ENCODE measurements at places on chromosomes 11 and 22.

- no peak for DNase-seq
Observed at GRCh38 chr11:88345408-88345807, 7.9 kb upstream of the CTSC start.

GRCh38 chr11:967995-968751 lies 42.5 kb downstream of the AP2A2 start:
- DNase-seq: no peak

GRCh38 chr11:133082453-133082781 lies 449.9 kb downstream of the OPCML start:
- no peak for DNase-seq

GRCh38 chr11:6895010-6895409 lies 2.7 kb upstream of the OR2D2 start:
- no peak for DNase-seq

DNA sequence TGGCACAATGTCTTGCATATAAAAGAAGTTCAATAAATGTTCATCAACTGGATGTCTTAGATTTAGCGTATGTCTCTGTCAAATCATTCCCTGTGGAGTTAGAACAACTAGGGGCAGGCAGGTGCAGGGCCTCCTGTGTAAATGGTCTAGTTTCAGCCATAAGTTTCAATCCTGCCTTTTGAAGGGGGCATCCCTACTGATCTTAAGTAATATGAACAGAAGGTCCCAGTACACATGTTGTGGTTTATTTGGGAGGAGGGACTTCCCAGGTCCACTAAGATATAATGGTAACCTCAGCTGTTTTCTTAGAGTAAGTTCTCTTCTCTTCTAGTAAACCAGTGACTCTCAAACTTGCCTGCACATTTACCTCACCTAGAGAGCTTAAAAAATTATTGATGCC lies 19.8 kb downstream of the TTC12 start:
- no peak for DNase-seq

DNA sequence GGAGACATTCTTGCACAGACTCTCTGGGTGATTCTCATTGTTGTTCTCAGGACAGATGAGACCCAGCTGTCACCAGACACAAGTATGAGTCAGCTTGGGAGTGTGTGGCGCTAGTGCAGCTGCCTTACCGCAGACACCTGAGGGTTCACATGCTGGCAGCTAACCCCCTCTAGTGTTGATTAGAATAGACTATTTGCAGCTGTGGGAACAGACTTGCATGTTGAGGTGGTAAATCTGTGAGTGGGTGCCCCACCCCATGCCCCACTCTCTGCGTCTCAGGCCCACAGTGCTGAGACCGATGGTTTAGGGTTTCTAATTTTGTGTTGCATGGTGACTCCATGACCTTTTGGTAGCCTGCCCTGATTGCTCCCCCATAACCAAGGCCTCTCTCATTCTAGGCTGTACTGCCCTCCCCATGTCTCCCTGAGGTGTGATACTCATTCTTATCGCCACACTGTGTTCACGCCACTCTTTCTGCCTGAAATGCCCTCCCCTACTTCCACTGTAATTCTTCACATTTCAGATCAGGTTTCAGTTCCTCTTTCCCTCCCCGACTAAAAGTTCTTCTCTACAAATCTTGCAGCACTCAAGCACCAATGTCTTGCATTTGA lies 73.7 kb upstream of the KIRREL3 start:
- peak; percentile 56 for DNase-seq

GRCh38 chr22:22369964-22370270 lies 125.3 kb downstream of the VPREB1 start:
- DNase-seq: no peak

GRCh38 chr22:36360871-36361383 lies 26.8 kb downstream of the MYH9 start:
- no peak for DNase-seq

GRCh38 chr22:27718186-27719035 lies 83.1 kb downstream of the MN1 start:
- peak; percentile 99 for DNase-seq

- peak; percentile 69 for DNase-seq
Observed at GRCh38 chr11:108871152-108871551, 206.3 kb downstream of the DDX10 start.

GRCh38 chr22:27996981-27997380 lies 77.9 kb upstream of the PITPNB start:
- DNase-seq: no peak

DNA sequence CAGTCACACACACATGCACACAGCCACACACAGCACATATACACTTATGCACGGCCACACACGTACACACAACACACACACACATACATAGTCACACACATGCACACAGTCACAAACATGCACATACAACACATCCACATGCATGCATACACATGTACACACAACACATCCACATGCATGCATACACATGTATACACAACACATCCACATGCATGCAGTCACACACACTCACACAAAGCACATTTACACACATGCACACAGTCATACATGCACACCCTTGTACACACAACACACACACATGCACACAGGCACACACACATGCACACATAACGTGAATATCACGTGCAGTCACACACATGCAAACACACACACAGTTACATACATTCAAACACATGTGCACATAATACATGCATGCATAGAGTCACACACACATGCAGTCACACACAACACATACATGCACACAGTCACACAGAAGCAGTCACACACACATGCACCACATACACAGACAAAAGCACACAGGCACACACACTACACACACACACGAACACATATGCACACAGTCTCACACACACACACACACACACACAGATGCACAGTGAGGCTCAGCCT lies 18.8 kb downstream of the IFITM10 start:
- no peak for DNase-seq

DNA sequence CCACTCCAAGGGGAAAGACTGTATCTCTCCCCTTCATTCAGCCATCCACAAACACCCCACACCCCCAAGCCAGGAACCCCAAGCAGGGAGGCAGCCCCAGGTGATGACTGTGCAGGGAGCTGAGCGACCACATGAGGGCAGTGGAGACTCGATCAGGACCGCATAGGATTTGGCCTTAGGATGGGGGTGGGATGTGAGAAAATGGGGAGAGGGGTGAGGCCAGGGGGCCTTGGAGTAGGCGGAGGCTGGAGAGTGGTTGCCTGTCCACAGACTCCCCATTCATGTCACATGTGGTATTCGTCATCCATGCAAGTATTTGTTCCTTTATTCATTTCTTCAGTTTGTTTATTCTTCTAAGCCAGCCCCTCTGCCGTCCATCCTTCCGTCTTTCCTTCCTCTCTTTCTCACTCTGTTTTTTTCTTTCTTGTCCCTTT lies 2.7 kb upstream of the RHOD start:
- DNase-seq: no peak
